ENCODE measurements at places on chromosomes 6 and 20.
A peak's percentile ranks its signal among the peaks of the same experiment; 100 is the strongest.

GRCh38 chr6:53795340-53795701 lies 516 bp downstream of the LRRC1 start:
- no peak for DNase-seq

DNA sequence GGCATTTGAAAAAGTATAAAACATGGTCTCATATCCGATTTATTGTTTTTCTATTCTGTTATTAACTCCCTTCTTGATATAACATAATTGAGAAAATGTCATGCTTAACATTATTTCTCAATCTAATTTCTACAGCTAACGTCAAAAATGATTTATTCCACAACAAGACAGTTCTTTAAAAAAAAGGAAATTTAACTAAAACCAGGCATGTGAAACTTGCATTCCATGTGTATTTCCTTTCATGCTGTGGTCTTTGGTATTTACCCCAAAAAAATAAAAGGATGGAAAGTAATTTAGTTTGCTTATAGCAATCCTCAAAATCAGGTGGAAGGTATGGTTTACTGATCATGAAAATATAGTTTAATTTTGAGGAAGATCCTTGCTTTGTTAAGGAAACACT lies 142.8 kb downstream of the COL21A1 start:
- DNase-seq = no peak

DNA sequence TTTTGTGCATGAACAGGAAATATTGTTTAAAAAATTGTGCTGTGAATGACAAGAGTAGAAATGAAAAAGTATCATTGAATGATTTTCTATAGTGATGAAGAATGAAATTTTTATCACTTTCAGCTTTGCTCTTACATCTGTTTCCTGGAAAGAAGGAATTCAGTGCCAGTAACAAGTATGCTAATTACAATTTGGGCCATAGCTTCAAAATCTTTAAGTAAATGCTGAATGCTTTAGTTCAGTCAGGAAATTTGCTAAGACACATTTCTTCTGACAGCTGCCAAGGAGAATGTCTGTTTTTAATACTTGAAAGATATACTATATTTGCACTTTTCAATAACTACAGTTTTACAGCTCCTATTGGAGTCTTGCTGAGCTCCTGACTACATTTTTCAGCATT lies 203.7 kb upstream of the RSPO3 start:
- no peak for DNase-seq

DNA sequence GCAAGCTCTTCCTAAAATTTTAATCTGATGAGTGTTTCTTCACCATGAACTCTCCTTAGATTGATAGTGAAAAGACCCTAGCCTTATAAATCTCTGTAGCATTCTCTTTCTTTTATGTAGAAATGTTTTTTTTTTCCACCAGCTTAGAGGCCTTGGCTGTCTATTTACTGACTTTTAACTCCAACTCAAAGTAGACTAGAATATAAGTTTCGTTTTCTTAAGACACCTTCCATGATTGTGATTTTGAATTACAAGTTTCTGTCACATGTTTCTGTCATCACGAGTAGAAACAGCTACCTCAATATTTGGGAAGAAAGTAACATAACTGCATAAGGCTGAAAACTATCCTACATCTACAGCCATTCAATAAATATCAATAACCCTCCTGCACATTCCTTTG lies 17.8 kb downstream of the ADGRF4 start:
- DNase-seq = no peak

DNA sequence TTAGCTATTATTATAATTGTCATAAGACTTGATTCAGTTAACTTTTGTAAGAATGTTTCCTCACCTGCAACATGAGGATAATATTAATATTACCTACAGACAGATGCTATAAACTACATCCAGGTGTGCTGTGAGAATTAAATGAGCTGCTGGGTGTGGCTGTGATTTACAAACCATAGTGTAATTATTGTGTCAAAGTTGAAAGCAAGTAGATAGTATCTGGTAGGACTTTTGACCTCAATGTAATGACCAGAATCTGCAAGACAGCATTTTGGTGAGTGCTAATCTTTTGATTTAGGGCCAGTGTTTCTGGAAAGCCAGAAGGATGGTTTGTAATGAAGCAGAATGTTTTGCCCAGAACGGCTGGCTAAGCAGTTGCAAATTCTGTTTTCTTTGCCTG lies 162.5 kb downstream of the TRMT11 start:
- DNase-seq = no peak

DNA sequence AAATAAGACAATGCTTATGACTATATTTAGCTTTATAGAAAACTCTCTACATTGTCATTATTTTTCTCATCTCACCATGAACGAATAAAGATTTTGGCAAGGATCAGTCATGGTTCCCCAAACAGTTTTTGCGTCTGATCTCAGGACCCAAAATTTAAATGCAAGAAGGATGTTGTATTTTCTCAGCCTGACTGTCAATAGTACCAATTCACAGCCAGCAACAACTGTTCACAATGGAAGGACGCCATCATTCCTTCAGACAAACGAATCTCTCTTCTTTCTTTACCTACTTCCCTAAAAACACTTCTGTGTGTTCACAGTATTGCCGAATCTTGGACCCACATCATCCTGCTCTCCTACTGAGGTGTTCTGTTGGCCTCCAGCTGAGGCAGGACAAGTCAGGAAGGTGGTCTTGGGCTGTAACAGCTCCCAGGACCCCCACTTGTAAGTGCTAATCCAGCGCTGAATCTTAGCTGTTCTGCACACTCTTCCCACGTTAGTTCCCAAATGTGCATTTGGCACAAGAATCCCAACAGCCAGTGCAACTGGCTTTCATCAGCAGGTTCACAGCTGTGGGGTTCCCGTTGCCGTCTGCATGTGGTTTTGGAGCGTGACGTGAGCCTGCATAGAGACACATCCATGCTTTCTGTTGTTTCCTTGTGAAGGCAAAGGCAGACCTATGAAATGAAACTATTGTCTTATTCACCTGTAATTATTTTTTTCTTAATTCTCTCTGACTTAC lies 600.0 kb downstream of the QKI start:
- no peak for DNase-seq

GRCh38 chr20:25643716-25644115 lies 19.9 kb upstream of the NANP start:
- DNase-seq = no peak

- peak; percentile 15 for DNase-seq
These were observed 178.9 kb upstream of the ARID1B start for GRCh38 chr6:156598071-156598854.

GRCh38 chr6:13908955-13909381 lies 15.8 kb upstream of the RNF182 start:
- DNase-seq = peak; percentile 91

- DNase-seq = peak; percentile 94
These were observed 89.7 kb upstream of the EPB41L1 start for GRCh38 chr20:36064658-36065426.

DNA sequence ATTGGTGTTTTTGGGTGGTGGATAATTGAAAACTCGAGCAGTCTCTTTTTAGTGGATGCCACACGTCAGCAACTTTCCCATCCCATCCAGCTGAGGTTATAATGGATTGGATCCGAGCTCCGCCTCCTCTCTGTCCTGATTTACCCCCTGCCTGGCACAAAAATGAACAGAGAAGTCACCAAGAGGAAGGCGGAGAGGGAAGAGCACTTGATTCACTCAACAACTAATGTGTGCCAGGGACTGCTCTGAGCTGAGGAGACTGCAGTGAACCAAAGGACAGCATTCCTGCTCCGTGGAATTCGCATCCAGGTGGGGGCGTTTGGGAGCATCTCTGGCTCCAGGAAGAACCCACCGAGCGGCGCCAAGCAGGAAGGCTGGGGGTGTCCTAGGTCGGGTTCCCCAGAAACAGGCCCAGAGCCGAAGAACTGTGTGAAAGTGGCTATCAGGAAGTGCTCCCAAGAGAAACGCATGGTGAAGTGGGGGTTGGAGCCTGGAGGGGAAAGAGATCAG lies 95.8 kb upstream of the NAA20 start:
- DNase-seq = no peak

DNA sequence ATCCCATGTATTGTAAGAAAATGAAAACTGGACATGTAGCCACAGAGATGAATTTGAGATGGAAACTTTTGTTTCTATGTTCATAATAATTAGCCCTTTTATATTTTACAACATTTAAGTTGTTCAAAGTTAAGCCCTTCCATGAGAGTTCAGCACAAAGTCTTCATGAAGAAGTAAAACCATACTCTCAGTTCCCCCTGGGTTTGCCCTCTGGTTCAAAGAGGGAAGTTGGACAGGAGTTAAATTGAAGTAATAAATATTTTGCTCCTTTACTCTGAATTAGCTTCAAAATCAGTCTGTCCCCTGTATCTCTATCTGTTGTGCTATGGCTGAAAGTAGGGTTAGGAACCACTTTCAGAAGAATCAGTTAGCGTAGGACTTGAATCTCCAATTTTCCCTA lies 31.1 kb downstream of the PHACTR2 start:
- no peak for DNase-seq

DNA sequence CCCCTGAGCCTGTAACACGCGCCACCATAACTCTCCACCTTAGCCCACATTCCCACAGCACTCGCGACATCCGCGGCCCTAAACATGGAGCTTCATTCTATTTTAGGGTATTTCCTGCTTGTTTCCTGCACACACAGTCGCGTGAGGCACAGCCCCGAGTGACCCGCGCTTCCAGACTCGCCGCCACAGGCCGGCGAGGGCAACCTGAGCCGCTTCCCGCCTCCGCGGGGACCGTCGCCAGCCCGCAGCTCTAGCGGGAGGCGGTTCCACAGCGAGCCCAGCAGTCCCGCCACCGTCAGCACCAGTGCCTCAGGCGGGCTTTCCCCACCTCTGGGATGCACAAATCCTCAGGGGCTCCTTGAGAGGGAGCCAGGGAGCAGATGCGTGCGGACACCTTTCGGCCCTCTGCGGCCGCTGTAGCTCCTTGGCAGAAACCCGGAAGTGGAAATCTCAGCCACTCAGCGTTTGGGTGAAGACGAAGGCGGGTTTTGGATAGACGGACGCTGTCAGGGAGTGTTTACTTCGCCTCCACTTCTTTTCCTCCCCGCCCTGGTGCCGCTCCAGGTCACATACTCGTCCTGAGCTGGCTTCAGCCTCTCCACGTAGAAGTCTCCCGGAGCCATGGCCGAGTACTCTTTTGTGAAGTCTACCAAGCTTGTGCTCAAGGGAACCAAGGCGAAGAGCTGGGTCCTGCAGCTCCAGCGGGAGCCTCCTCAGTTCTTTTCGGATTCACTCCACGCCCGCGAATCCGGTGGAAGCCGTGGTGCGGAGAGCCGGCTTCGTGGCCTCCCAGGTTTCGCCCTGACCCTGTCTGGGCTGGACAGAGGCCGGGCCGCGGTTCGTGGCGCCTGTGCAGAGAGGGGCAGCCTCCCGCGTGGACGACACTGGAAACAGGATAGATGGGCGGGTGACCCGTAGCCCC lies 2177.4 kb upstream of the DEFB115 start:
- no peak for DNase-seq

- DNase-seq = no peak
These were observed 16.2 kb upstream of the RSPO3 start for GRCh38 chr6:127102299-127102698.

- DNase-seq = no peak
These were observed 42.4 kb downstream of the POPDC3 start for GRCh38 chr6:105137388-105137787.
